ENCODE measurements at places on chromosomes 11 and 22.

DNA sequence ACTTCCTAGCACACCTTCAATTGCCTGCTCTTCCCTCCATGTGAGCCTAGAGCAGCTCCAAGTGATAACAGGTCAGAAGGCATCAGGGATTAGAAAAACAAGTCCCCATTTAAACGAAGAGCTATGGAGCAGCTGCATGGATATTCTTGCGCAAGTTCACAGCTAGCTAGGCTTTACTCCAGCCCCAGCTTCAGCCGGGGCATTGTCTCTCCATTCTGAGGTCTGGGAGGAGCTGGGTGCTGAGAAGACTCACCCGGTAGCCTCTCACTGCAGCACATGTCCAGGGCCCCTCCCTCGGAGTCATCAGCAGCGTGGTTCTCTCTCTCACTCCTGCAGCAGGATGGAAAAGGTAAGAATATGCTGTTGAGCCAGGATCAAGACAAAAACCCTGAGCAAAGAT lies 26.0 kb downstream of the PTPN5 start:
- no peak for DNase-seq

- DNase-seq, result no peak
These were observed 12.5 kb downstream of the SLC6A5 start for GRCh38 chr11:20611892-20612291.

DNA sequence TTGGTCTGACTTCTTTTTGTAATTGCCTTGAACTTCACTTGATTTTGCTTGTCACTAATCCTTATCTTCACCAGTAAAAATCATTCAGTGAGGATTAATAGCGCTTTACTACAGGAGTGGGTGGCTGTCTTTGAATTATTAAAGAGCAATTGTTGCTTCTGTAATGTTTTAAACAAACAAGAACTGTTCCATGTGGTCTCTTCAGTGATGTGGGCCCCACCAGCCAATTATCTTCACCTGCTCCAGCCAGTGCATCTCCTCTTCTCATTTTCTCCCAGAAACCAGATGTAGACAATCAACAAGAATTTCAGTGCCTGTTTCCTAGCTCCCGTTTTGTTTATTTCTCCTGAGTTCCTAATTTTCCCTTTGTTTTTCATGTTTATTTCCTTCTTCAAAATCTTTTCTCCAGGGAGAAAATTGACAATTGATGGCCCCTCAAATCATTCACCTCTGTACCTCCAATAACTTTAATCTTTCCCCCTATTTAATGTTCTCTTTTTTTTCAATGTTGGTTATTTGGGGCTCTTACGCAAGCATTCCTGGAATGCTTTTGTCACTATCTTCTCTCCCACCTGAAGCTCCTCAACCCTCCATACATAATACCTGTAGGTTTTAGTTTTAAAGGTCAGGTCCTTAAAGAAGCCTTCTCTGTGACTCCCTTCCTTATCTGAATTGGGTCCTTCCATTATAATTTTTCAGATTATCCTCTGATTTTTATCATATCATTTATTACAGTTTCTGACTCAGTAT lies 115.1 kb downstream of the ARFGAP2 start:
- DNase-seq, result peak; percentile 31

DNA sequence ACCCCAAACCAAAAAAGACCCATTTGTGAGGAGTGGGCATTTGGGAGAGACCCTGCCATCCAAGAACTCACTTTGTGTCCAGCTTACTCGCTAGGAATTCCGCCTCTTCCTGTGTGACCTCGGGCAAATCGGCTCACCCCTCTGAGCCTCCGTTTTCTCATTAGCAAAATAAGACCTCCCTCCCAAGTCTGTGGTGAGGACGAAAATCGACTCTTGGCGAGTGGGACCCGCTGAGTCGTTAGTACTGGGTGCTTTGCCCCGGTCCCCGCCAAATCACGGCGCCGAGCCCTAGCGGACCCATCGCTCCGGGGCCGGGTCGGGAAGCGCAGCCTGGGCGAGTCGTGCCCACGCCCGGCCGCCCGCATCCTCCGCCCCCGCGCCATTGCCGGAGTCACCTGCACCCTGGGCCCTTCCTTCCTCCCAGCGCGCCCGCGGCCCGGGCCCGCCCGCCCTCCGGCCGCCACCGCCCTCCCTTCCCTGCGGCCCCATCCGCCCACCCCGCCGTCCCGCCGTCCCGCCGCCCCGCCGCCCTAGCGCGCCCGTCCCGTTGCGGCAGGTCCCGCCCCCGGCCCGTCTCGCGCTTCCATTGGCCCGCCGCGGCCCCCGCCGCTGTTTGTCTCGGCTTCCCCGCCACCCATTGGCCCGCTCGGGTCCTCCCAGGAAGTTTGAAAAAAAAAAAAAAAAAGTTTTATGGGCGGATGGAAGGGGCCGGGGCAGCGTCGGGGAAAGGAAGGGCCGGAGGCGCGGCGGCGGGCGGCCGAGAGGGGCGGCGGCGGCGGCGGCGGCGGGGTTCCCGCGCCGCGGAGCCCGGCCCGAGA lies 48.9 kb downstream of the TRIOBP start:
- peak; percentile 76 for DNase-seq

DNA sequence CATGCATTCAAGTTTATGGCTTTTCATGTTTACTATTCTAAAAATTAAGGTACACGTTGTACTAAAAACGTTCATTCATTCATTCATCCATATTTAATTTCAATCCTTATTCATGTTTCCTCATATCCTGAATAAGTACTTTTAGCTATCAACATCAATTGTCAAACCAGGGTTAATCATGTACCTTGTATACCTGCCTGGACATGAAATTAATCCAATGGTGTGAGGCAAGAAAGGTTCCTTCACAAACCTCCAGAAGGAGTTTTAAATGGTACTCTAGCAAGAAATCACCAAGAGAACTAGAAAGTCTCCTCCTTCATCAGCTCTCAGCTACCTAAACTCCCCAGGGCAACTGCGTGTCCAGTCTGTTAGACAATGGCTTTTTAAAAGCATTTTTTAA lies 33.4 kb downstream of the TMEM123 start:
- DNase-seq, result no peak
